HT1080 (cell line): ENCODE measurements at places on chromosomes 12 and 14. TPM values are rescaled to one million over a fixed set of nuclear protein-coding genes. Genes with fewer than 3 reads are reported as not detected.

DNA sequence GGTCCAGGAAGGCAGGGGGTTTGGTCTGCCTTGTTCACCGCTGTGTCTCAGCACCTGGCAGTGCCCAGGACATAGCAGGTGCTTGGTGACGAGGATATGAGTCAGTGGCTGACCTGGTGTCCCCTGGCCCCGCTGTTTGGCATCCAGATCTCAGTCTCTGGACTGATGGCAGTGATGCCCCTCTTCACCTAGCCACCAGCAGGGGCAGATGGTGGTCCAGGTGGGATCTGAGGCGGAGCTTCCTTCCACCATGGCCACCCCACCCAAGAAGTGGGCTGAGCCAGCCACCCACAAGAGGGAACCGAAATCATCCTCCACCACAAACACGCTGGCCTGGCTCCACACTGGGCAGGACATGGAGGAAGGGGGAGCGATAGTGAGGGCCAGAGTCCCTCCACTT lies 16.1 kb upstream of the SH2B3 start:
- no peak for DNase-seq

GRCh38 chr14:78725086-78725485 lies 554.9 kb downstream of the NRXN3 start:
- no peak for DNase-seq

DNA sequence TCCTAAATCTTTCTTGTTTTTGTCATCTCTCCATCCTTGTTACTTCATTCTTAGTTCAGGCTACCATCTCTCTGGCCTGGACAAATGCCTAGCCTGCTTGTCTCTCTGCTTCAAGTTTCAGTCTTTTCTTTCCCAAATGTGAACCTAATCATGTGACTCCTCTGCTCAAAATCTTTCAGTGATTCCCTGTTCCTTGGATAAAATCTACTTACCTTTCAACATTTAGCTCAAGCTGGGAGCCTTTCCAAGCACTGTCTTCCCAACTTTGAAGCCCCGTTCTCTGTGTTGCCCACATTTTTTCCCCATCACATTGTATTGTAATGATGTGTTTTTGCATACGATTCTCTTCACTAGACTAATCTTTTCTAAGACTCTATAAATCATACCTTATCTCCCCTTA lies 24.7 kb downstream of the SLC7A8 start:
- no peak for DNase-seq

The CDH24 gene
- 15.3 and 18.2 TPM in 2 replicates for total RNA-seq

The PMEL gene
- total RNA-seq = 1.1 and 3.3 TPM in 2 replicates
